ENCODE measurements at places on chromosomes 12 and 14. TPM values are rescaled to one million over a fixed set of nuclear protein-coding genes. Genes with fewer than 3 reads are reported as not detected.

GRCh38 chr12:83843541-83843940 is 1069.1 kb downstream of the SLC6A15 start:
- no peaks in the 10 kb centered on the region for H3K4me1 ChIP-seq
- no peaks in the 10 kb centered on the region for H3K36me3 ChIP-seq
- H3K27ac ChIP-seq: no peak overlapping the region
- no peak for DNase-seq

DNA sequence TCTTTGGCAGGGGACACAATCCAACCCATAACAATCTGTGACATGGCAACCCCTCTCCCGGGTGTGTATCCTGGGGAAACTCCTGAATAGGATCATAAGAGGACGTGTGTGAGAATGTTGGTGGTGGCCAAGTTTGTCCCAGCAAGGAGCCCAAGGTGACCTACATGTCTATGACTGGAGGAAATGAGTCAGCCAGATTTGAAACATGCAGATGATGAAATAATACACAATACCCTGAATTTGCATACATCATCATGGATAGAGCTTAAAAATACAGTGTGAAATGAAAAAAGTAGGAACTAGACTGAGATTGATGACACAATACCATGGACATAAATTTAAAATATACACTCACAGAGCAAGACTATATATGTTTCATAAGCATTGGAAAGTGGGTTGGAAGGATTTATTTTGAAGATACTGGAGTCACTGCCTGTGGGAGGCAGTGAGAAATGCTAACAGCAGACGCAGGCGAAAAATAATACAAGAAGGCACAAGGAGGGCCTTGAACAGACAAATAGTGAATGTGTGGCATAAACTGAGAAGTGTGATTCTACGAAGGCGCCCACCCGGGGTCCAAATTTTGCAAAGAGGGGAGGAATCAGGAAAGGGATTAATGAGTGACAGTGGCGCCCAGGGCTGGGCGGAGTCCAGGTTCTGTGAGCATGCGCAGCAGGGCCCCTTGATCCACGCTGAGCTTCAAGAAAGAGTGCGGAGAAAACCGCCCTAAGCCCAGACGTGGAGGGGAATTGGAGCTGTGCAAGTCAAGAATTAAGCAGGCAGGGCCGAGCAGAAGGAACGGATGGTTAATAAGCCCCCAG is 7.0 kb upstream of the MAP1LC3B2 start:
- H3K27ac ChIP-seq: no peak overlapping the region
- H3K4me3 ChIP-seq: no peak overlapping the region
- DNase-seq: no peak
- no peaks in the 10 kb centered on the region for H3K27me3 ChIP-seq

GRCh38 chr14:83053022-83053710 is 1519.5 kb upstream of the SEL1L start:
- no peaks in the 10 kb centered on the region for H3K36me3 ChIP-seq
- H3K27me3 ChIP-seq: no peaks in the 10 kb centered on the region
- no peak overlapping the region for H3K27ac ChIP-seq

The TAS2R42 gene
- total RNA-seq: not detected
